GM12878 (cell line): ENCODE measurements at places on chromosomes 16 and 17. TPM values are rescaled to one million over a fixed set of nuclear protein-coding genes. Genes with fewer than 3 reads are reported as not detected.

- no peaks in the 10 kb centered on the region for H3K4me1 ChIP-seq
- H3K36me3 ChIP-seq, result no peaks in the 10 kb centered on the region
- no peak for DNase-seq
- H3K27me3 ChIP-seq, result no peaks in the 10 kb centered on the region
These were observed 541.3 kb downstream of the CDH11 start for GRCh38 chr16:64580558-64580957.

- no peak for DNase-seq
- H3K36me3 ChIP-seq, result peaks cover 2% of the 10 kb centered on the region
- H3K27ac ChIP-seq, result no peak overlapping the region
- no peaks in the 10 kb centered on the region for H3K4me1 ChIP-seq
- H3K4me3 ChIP-seq, result no peak overlapping the region
These were observed 4.0 kb downstream of the PRSS53 start for GRCh38 chr16:31084584-31085302.

GRCh38 chr17:42018339-42018738 is 1.1 kb upstream of the DNAJC7 start:
- H3K27me3 ChIP-seq, result no peaks in the 10 kb centered on the region
- peak overlapping the region; percentile 85 for H3K4me3 ChIP-seq
- peaks cover 23% of the 10 kb centered on the region for H3K4me1 ChIP-seq
- H3K27ac ChIP-seq, result peak overlapping the region; percentile 97; the same call in 1 of the 2 replicates
- no peak for DNase-seq

GRCh38 chr16:78783570-78784079 is 684.2 kb downstream of the WWOX start:
- H3K36me3 ChIP-seq, result no peaks in the 10 kb centered on the region
- H3K27ac ChIP-seq, result no peak overlapping the region
- H3K4me1 ChIP-seq, result no peaks in the 10 kb centered on the region
- no peak for DNase-seq

- no peak overlapping the region for H3K4me3 ChIP-seq
- no peak for DNase-seq
- peaks cover 7% of the 10 kb centered on the region for H3K4me1 ChIP-seq
- no peak overlapping the region for H3K27ac ChIP-seq
- no peaks in the 10 kb centered on the region for H3K36me3 ChIP-seq
- no peaks in the 10 kb centered on the region for H3K27me3 ChIP-seq
These were observed 22.9 kb downstream of the MYO18A start for GRCh38 chr17:29157310-29157709.

Gene METTL16
- 31.3 and 34.3 TPM in 2 replicates for total RNA-seq

Gene MLX
- 38.3 and 41.5 TPM in 2 replicates for total RNA-seq

Gene VMO1
- 0.93 TPM in 1 of 2 replicates, not detected in the other for total RNA-seq
